ENCODE measurements at places on chromosomes 3 and 15. TPM values are rescaled to one million over a fixed set of nuclear protein-coding genes. Genes with fewer than 3 reads are reported as not detected.

The STX19 gene
- total RNA-seq: not detected

The FES gene
- 10.7 TPM for total RNA-seq

The CASR gene
- total RNA-seq: not detected

The GOLGA6D gene
- not detected for total RNA-seq

The C3orf20 gene
- total RNA-seq: 0.10 TPM

The FOXB1 gene
- 0.54 TPM for total RNA-seq

The MESP2 gene
- total RNA-seq: not detected

The SPESP1 gene
- total RNA-seq: 0.23 TPM

The EFHB gene
- total RNA-seq: 0.33 TPM

GRCh38 chr15:85048430-85048829 lies 66.8 kb downstream of the PDE8A start:
- no peaks in the 10 kb centered on the region for H3K27me3 ChIP-seq
- DNase-seq: no peak
- H3K4me1 ChIP-seq: peaks cover 23% of the 10 kb centered on the region
- H3K27ac ChIP-seq: no peak overlapping the region

DNA sequence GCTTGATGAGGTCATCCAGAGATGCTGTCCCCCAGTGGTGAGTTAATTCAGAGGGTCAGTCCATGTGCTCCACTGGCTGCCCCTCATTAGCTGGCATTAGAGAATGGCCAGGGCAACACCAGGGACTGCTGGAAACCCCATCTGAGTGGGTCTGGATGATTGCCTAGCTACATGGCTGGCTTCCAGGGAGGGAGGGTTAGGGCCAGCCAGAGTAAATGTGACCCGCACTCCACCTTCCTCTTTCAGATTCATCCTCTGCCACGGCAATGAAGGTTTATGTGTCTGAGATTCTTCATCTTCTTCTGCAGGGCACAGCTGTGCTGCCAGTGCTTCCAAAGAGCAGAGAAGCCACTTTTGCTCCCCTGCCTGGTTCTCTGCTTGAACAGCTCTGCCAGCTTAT lies 391.9 kb downstream of the OCA2 start:
- no peaks in the 10 kb centered on the region for H3K36me3 ChIP-seq
- no peaks in the 10 kb centered on the region for H3K27me3 ChIP-seq
- no peak overlapping the region for H3K4me3 ChIP-seq
- no peak overlapping the region for H3K27ac ChIP-seq

DNA sequence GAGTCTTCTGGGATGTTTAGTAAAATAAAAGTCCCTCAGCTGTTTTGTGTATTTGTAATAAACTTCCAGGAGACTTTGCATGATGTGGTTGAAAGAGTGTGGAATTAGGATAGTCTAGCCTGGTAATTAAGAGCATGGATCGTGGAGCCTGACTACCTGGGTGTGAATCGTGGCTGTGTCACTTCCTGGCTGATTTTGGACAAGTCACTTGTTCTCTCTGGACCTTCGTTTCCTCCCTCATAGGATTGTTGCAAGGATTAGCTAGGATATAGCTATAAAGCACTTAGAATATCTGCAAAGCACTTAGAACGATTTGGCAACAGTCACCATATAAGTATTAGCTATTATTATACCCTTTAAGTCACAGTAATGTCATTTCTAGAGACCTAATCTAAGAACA lies 40.2 kb downstream of the SLMAP start:
- H3K36me3 ChIP-seq: peaks cover 7% of the 10 kb centered on the region
- peaks cover 18% of the 10 kb centered on the region for H3K4me1 ChIP-seq
- no peak overlapping the region for H3K4me3 ChIP-seq
- no peak overlapping the region for H3K27ac ChIP-seq
- no peak for DNase-seq

GRCh38 chr3:37395286-37395685 lies 220.9 kb upstream of the LRRFIP2 start:
- no peaks in the 10 kb centered on the region for H3K4me1 ChIP-seq
- H3K27ac ChIP-seq: no peak overlapping the region
- no peak overlapping the region for H3K4me3 ChIP-seq
- DNase-seq: no peak

DNA sequence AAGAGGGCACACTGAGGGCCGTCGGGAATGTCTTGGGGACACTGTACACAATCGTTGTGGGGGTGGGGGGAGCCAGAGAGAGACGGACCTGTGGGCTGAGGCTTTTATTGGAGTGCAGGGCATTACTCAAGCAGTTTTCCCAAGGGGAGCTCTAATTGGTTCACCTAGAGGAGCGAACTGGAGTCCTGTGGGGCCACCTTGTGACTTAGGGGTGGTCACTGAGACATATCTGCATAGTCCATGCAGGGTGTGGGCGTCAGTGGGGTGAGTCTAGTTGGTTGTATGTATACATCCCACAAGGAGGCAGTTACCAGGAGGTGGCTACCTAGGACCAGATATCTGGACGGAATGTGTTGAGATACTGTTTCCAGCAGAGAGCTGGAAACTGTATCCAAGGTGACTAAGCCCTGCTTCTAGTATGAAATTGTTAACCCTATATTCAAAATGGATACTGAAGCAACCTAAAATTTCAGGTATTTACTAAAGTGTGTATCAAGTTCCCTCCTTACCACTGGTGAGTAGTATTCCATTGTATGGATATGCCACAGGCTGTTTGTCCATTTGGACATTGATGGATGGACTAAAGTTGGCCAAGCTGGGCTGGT lies 2.6 kb upstream of the PIGZ start:
- peaks cover 19% of the 10 kb centered on the region for H3K27me3 ChIP-seq
- peaks cover 6% of the 10 kb centered on the region for H3K36me3 ChIP-seq
- H3K4me3 ChIP-seq: no peak overlapping the region
- DNase-seq: no peak

- H3K4me1 ChIP-seq: peaks cover 1% of the 10 kb centered on the region
- H3K4me3 ChIP-seq: no peak overlapping the region
- H3K27me3 ChIP-seq: peaks cover 6% of the 10 kb centered on the region
- no peaks in the 10 kb centered on the region for H3K36me3 ChIP-seq
- H3K27ac ChIP-seq: no peak overlapping the region
These were observed 12.7 kb downstream of the SEMA3G start for GRCh38 chr3:52432225-52432624.

DNA sequence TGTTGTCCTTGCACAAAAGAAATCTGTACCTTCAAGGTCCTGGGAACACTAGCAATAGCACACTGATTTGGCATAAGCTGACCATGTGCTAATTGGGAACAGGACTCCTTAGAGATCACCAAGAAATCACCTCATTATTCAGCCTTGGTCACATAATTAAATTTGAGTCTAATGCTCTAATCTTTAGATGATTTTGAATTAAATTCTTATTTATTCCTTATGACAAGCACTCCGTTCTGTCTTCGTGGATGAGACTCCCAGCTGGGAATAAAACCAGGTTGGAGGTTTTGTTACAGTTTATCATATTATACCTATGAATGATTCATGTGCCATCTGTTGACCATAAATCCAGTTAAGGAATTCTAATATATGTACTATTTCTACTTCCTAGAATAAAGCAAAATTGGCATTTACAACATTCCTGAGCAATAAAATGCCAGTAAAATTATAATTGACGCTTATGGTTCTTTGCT lies 162.2 kb downstream of the MYRIP start:
- no peaks in the 10 kb centered on the region for H3K36me3 ChIP-seq
- no peaks in the 10 kb centered on the region for H3K4me1 ChIP-seq
- no peak overlapping the region for H3K27ac ChIP-seq
- no peak for DNase-seq
- H3K27me3 ChIP-seq: peaks cover 1% of the 10 kb centered on the region

GRCh38 chr15:40239693-40240618 lies 1.1 kb downstream of the PAK6 start:
- H3K27ac ChIP-seq: no peak overlapping the region
- H3K4me1 ChIP-seq: peaks cover 6% of the 10 kb centered on the region
- no peaks in the 10 kb centered on the region for H3K36me3 ChIP-seq

DNA sequence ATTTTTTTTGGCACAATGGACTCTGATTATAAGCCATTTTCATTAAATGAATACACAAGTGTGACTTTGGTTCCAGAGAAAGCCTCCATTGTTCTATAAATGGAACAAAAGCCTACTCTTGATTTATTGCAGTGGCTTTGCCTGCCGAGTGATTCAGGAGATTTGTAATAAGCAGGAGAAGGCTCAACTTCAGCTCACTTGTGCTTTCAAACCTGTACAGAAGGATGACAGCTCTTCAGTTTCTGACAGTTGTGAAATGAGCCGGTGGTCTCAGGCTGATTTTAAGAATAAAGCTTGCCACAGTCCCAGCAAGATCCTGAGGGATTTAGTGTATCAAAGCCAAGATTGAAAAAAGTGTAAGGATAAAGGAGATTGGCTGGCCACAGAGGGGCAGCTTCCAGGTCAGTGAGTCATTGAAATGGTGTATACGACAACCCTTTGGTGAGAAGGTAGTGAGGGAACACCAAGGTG lies 438.8 kb upstream of the TGFBR2 start:
- H3K27ac ChIP-seq: no peak overlapping the region
- H3K4me3 ChIP-seq: no peak overlapping the region
- H3K36me3 ChIP-seq: no peaks in the 10 kb centered on the region
- no peaks in the 10 kb centered on the region for H3K27me3 ChIP-seq

DNA sequence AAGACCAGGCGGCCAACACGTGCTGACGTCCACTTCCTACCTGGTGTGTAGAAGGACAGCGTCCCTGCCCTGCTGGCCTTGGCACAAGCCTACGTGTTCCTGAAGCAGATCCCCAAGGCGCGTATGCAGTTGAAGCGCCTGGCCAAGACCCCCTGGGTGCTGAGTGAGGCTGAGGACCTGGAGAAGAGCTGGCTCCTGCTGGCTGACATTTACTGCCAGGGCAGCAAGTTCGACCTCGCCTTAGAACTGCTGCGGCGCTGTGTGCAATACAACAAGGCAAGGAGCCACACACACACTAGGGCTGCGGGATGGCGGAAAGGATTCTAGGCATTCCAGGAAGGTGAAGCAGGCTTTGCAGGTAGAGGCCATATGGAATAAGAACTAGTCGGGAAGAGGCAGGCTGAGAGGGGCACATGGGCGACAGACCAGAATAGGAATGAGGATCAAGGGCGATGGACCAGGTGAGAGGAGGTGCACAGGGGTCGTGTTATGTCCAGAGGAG lies 15.9 kb downstream of the CSRNP1 start:
- no peak overlapping the region for H3K4me3 ChIP-seq
- H3K36me3 ChIP-seq: peaks cover 10% of the 10 kb centered on the region
- no peak for DNase-seq
- H3K4me1 ChIP-seq: peaks cover 13% of the 10 kb centered on the region

GRCh38 chr3:48268381-48268935 lies 27.6 kb downstream of the ZNF589 start:
- peak overlapping the region; percentile 50 for H3K4me3 ChIP-seq
- peak; percentile 84 for DNase-seq
- peaks cover 40% of the 10 kb centered on the region for H3K36me3 ChIP-seq
- no peaks in the 10 kb centered on the region for H3K27me3 ChIP-seq
- H3K4me1 ChIP-seq: peaks cover 37% of the 10 kb centered on the region

- peaks cover 35% of the 10 kb centered on the region for H3K4me1 ChIP-seq
- peaks cover 16% of the 10 kb centered on the region for H3K36me3 ChIP-seq
- peak overlapping the region; percentile 95 for H3K27ac ChIP-seq
- peak overlapping the region; percentile 93 for H3K4me3 ChIP-seq
- DNase-seq: peak; percentile 39
These were observed 363 bp downstream of the GTF2E1 start for GRCh38 chr3:120742849-120743365.

- no peak overlapping the region for H3K27ac ChIP-seq
- H3K4me1 ChIP-seq: peaks cover 5% of the 10 kb centered on the region
- no peak overlapping the region for H3K4me3 ChIP-seq
- no peaks in the 10 kb centered on the region for H3K27me3 ChIP-seq
- no peak for DNase-seq
These were observed 46.5 kb upstream of the TP63 start for GRCh38 chr3:189584645-189585044.

DNA sequence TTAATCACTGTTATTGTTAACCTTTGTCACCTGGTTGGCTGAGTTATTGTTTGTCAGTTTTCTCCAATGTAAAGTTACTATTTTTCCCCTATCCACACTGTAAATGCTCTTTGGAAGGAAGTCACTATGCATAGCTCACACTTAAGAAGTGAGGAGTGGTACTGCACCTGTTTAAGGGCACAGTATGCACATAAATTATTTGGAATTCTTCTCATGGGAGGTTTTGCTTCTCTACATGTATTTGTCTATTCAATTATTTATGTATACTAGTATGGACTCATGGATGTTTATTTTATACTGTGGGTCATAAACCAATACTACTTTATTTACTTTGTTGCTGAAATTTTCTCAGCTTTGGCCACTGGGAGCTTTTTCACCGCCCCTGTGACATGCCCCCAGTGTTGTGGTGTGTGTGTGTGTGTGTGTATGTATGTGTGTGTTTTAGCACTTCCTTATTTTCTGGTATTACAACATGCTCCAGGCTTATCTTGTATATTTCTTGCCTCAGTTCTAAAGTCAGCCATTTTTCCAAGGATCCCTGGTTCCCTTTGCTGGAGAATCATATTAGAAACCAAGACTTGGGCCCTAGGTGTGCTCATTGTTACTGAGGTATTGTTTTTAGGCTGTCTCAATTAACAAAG lies 290.5 kb downstream of the KBTBD8 start:
- H3K4me3 ChIP-seq: no peak overlapping the region
- no peaks in the 10 kb centered on the region for H3K36me3 ChIP-seq
- H3K4me1 ChIP-seq: no peaks in the 10 kb centered on the region
- peaks cover 2% of the 10 kb centered on the region for H3K27me3 ChIP-seq

GRCh38 chr15:86772369-86773059 lies 692.8 kb downstream of the AGBL1 start:
- H3K4me3 ChIP-seq: no peak overlapping the region
- H3K27me3 ChIP-seq: no peaks in the 10 kb centered on the region
- no peaks in the 10 kb centered on the region for H3K36me3 ChIP-seq
- no peak overlapping the region for H3K27ac ChIP-seq
- no peaks in the 10 kb centered on the region for H3K4me1 ChIP-seq
- no peak for DNase-seq

DNA sequence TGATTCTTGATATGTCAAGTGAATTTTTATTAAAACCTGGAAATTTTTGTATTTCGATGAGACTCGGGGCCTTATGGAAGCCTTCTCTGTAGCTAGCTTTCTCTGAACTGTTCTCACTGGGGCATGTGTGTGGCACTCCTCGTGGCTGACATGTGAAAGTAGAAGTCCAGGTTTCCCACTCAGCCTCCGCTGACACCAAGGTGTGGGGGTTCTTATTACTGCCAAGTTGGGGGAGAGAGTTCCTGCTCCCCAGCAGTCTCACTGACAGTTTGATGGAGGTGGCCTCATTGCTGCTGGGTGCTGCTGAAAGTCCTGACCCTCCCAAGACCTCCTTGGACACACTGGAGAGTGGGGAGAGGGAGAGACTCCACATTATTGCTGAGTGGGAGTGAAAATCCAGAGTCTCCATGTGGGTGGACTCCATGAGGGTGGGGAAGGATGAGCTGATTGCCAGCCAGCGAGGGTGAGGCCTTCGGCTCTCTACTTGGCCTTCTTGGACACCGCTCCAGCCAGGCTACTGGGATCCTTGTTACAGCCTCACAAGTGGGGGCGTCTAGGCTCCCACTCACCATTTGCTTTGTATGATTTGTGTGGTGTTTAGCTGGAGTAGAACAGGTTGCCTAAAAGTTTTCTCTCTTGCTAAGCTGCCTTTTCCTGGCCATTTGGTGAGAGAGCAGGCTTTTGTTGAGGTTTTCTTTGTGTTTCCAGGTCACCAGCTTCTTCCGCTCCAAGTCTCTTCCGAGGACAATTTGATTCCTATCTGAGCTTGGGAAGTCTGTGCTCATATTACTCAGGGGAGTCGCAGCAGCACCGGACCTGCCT lies 64.1 kb downstream of the LSM3 start:
- no peak overlapping the region for H3K27ac ChIP-seq
- no peaks in the 10 kb centered on the region for H3K36me3 ChIP-seq
- no peaks in the 10 kb centered on the region for H3K4me1 ChIP-seq
- DNase-seq: no peak

All from activated CD4-positive, alpha-beta T cell treated with anti-CD3 and anti-CD28 coated beads, Interleukin-2, amount 10 ng/mL, durations not matched to agents 7 days and 5 days (primary cell).